Fibroblast of mammary gland (primary cell): ENCODE measurements at places on chromosomes 2 and 18.
A peak's percentile ranks its signal among the peaks of the same experiment; 100 is the strongest.

- no peak for DNase-seq
Observed at GRCh38 chr2:588074-588645, 89.0 kb downstream of the TMEM18 start.

- peak; percentile 74 for DNase-seq
Observed at GRCh38 chr18:59459369-59460071, 100.5 kb upstream of the LMAN1 start.

GRCh38 chr2:181628590-181629585, 28.0 kb downstream of the CERKL start:
- DNase-seq = no peak

DNA sequence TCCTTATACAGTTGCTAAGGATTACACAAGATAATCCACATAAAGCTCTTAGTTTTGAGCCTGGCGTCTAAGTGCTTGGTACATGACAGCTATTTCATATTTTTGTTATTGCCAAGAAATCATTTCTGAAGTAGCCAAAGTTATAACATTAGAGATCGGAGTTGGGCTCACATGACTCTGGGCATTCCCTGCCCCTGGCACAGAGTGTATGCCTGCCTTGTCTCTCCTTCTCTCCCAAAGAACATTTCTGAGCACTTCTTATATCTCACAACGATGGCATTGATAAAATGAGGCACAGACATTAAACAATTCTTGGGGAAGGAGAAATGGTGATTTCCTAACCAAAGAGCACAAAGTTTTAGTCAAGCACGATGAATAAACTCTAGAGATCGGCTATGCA, 87.7 kb upstream of the DDX18 start:
- no peak for DNase-seq

GRCh38 chr2:134796373-134796772, 42.0 kb upstream of the ACMSD start:
- DNase-seq = no peak

DNA sequence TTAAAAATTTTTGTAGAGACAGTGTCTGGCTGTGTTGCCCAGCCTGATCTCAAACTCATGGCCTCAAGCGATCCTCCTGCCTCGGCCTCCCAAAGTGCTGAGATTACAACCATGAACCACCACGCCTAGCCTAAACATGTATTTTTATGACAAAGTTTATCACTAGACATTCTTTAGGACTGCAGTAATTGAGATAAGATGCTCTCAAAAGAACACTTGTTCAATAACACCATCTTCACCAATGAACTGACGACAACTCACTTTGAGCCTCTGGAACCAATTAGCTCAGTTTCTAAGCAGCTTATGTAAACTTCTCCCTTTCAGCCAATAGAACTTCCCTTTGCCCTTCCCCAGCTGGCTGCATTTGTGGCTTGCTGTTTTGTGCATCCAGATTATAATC, 15.3 kb upstream of the PPP4R1 start:
- peak; percentile 87 for DNase-seq

DNA sequence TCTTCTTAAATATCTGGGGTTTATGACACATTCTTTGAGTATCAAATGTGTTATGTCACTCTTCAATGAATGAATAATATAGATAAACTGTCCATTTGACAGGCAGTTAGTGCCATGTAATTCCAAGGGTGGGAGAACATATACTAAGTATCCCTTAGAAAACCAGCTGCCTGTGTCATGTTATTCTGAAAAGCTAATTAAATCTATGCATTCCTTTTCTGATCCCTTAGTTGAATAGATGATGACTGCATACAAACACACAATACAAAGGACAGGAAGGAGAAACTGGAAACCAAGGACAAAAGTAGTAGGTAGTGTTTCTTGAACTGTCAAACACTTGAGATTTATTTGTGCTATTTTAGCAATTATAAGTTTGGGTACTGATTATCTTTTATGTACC, 8.3 kb downstream of the ARHGAP28 start:
- DNase-seq = no peak

GRCh38 chr2:150188177-150188576, 299.3 kb downstream of the RND3 start:
- peak; percentile 56 for DNase-seq

GRCh38 chr2:215136669-215137328, 1.6 kb downstream of the ABCA12 start:
- DNase-seq = peak; percentile 61

DNA sequence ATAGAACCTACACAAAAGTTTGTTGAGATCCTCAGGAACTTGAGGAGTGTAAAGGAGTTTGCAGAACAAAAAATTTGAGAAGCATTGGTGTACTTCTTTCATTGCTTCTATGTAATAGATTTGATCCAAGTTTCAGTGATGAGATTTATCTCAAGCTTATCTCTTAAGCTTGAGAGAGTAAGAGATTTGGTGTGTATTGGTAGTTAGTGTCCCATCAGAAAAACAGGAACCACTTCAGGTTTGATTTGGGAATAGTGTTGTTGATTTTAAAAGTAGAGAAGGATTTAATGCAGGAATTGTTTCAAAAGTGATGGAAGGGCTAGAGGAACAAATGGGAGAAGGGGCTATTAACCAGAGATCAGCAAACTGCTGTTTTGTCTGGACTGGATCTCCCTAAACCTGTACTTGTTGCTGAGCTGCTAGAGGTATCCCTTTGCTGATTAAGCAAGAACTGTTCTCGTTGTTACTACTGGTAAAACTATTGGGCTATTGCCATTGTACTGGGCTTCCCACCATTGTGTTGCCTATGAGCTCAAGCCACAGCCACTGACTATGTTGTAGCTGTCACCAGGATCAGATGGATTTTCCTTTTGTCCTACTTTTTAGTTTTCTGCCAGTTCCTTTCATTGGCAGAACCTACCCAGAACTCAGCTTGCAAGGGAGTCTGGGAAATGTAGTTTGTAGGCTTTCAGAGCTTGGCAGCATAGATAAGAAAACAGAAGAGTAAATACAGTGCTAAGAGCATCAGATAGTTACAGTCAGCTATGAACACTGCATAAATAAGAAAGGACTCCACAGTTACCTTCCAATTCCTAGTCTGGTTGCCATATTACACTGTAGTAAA, 39.3 kb downstream of the RAB10 start:
- peak; percentile 44 for DNase-seq

- no peak for DNase-seq
Observed at GRCh38 chr18:70314151-70314782, 25.4 kb downstream of the SOCS6 start.

DNA sequence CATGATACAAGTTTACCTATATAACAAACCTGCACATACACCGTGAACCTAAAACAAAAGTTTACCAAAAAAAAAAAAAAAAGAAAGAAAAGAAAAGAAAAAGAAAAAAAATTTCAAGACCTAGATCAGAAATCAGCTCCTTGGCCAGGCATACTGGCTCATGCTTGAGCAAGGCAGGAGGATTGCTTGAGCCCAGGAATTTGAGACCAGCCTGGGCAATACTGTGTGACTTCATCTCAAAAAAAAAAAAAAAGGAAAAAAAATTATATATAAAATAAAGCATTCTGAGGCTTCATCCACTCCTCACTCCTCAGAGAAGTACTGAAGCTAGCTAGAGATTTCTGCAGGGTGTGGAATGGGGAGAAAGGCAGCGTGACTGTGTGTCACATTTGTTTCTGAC, 11.8 kb upstream of the PROC start:
- DNase-seq = no peak

DNA sequence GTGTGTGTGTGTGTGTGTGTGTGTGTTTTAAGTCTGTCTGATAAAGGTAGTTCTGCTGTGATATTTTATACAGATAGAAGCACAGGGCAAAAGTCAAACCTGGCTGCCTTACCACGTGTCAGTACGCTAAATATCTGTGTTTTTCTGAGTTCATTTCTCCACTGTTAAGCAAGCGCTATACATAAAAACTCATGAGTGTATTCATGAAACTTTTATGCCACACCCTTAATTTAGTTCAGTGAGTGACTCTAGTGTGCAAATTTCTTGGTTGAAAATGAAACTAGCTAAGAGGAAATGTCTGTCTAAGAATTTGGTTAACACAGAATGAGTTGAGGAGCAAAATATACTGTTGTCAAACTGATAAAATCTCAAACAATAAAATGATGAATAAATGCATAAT, 11.2 kb downstream of the CASP10 start:
- DNase-seq = no peak

- DNase-seq = no peak
Observed at GRCh38 chr2:239394978-239395377, 5.8 kb downstream of the HDAC4 start.
